Mesendoderm (in vitro differentiated cells): ENCODE measurements at places on chromosomes 13 and 19.
A peak's percentile ranks its signal among the peaks of the same experiment; 100 is the strongest.

DNA sequence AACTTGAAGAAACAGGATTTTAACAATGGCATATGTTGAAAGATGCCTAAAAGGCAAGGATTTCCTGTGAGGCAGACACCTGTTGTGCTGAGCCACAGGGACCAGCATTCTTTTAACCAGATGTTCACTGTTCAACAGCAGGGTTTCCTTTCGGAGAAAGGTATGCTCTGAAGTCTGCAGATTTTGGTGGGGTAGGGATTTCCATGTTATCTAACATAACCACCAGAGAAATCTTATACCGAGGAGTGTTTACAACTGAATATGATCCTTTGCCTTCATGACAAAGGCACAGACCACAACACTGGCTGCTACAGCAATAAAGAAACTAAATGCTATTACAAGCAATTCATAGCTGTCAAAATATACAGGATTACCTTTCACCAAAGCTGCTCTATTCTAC lies 48.1 kb downstream of the MPHOSPH8 start:
- peak; percentile 57 for DNase-seq

- DNase-seq: peak; percentile 76
Observed at GRCh38 chr19:37362733-37363132, 8.2 kb upstream of the ZNF527 start.

DNA sequence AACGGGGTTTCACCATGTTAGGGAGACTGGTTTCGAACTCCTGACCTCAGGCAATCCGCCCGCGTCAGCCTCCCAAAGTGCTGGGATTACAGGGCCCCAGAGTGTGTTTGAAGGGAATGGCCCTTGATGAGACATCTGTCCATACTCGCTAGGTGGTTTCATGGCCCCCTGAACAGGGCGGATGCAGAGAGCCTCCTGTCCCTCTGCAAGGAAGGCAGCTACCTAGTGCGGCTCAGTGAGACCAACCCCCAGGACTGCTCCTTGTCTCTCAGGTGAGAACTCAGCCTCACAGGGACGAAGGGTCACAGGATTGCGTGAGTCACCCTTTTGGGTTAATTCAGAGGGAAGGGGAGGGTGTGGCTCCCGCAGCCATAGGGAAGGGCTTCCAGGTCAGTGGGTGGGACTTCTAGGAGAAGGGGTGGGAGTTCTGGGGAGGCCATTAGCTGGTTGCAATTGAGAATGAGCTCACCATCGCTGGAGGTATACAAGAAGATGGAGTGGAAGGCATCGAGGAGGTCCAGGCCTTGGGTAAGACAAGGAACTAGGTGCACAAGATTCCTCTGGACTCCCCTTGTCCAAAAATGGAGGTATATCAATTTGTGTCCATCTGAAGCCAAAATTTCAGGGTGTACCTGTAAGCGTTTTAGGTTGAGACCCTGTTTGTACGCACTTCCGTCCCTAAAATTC lies 9.2 kb downstream of the SHD start:
- peak; percentile 77 for DNase-seq

- peak; percentile 17 for DNase-seq
Observed at GRCh38 chr13:73215823-73216222, 157.0 kb downstream of the KLF5 start.

DNA sequence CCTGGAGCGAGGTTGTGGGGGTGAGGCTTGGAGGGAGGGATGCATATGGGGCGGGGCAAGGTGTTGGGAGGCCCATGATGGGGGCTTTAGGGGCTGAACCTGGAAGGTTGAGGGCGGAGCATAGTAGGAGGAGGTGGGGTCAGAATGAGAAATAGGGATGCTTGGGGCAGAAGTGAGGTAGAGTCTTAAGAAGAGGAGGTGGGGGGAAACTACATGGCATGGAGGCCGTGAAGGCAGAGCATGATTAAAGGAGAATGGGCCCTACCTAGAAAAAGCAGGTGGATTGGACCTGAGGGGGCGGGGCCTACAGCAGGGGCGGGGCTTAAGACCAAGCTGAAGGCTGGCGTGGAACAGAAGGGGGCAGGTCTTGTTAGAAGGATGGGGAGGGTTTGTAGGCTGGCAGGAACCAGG lies 799 bp downstream of the NR1H2 start:
- peak; percentile 74 for DNase-seq

- DNase-seq: no peak
Observed at GRCh38 chr13:113411216-113412023, 41.9 kb downstream of the ADPRHL1 start.

DNA sequence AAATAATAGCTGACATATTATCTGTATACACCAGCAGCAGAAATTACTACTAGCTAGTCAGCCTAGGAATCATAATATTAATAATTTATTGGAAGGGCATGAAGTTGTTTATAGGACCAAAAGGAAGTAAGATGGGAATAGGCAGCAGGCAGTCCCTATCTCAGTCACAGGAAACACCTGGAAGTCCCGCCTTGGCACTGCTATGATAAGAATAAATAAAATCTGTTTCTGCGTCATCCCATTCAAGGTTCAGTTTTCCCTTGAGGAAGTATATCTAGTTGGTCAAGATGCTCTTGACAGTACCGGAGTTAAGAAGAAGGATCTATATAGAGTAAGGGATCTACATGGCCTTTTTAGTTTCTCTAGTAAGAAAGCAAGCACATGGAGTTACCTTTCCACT lies 830.8 kb downstream of the DIAPH3 start:
- DNase-seq: no peak

GRCh38 chr13:98415326-98416070 lies 161.4 kb downstream of the STK24 start:
- DNase-seq: no peak
